CD4-positive, alpha-beta T cell treated with Interleukin-10 for 1 hour (primary cell): ENCODE measurements at places on chromosomes 1 and 21.
A peak's percentile ranks its signal among the peaks of the same experiment; 100 is the strongest.

DNA sequence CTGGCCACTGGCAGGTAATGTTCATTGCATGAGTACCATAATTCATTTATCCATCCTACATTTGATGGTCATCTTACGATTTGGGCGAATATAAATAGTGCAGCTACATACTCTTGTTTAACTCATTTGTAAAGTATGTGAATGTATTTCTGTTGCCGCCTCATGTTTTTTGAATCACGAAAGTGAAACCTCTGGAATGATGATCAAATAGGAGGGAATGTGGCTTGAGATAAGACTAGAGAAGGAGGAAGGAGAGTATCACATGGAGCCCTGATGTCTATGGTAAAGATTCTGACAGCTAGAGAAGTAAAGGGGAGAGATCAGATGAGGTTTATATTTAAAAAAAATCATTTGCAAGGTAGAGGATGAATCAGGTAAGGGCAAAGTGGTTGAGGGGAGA is 8.0 kb downstream of the MRPS14 start:
- no peak for DNase-seq

GRCh38 chr1:212608959-212609700 is 569 bp downstream of the ATF3 start:
- DNase-seq = peak; percentile 67

GRCh38 chr1:147892216-147892615 is 10.4 kb upstream of the GJA8 start:
- peak; percentile 2 for DNase-seq

GRCh38 chr1:93774707-93775106 is 93.1 kb upstream of the BCAR3 start:
- DNase-seq = no peak

GRCh38 chr1:41950820-41951219 is 32.1 kb upstream of the HIVEP3 start:
- no peak for DNase-seq

- no peak for DNase-seq
Observed at GRCh38 chr1:171769754-171770153, 11.7 kb upstream of the METTL13 start.

DNA sequence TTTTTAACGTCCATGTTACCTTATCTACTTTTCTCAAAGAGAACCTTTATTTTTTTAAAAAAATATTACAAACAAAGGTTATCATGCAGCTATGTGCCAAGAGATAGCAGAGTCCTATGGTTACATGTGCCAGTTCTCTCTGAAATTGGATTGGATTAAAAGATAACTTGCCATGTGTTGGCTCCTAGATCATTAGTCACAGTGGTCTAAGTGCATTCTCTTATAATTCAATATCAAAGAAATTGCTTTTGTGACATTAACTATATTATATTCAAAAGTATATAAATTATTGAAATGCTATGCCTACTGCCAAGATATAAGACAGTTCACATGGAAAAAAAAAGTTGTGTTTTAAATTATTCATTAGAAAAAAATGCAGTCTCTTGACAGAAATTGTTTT is 494.2 kb downstream of the NEGR1 start:
- DNase-seq = no peak

DNA sequence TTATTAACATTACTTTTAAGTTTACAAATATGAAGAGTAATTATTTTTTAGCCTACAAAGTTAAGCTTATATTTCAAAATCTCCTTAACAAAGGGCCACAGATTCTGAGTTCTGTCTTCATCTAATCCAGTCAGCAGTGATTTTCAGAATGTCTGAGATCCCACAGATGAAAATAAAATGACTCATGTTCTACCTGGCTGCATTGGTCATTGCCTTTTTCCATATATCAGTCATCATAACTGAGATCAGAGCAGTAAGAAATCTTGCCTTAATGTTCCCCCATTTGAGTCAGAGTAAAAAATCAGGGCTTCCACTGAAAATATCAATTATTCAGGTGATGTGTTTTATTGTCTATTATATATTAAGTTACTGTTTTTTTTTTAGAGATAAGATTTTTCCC is 416.1 kb downstream of the MRPL39 start:
- DNase-seq = no peak

DNA sequence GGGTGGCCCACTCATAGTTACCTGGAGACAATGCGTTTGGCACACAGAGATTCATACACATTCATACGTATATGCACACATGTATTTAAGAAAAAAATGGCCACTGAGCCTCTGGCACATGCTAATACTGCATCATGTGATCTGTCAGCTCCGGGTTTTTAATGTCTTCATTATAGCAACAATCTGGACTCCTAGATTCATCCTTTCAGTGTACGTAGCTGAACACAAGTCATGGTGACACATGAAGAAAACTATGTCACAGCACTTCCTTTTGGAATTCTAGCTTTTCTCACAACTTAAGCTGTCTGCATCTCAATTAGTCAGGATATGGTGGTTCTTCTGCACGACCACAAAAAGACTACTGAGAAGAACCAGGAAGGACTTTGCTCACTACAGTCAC is 24.7 kb downstream of the HSF2BP start:
- DNase-seq = no peak

DNA sequence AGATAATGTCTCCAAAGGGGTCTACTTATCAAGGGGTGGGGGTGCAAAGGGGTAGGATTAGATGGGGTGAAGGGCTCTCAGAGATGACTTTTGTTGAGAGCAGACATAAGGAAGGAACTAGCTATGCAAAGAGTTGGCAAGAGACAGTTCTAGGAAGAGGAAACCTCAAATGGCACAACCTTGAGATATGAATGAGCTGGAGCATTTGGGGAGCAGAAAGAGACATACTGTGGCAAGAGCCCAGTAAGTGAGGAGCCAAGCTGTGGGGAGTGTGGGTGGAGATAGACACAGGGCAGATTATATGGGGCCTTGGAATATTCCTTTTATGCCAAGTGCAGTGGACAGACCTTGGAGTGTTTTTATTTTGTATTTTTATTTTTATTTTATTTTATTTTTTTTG is 84.8 kb upstream of the BTG3 start:
- no peak for DNase-seq

GRCh38 chr1:8989821-8990220 is 36.4 kb downstream of the SLC2A7 start:
- no peak for DNase-seq

- no peak for DNase-seq
Observed at GRCh38 chr1:213227458-213227857, 176.4 kb downstream of the RPS6KC1 start.

DNA sequence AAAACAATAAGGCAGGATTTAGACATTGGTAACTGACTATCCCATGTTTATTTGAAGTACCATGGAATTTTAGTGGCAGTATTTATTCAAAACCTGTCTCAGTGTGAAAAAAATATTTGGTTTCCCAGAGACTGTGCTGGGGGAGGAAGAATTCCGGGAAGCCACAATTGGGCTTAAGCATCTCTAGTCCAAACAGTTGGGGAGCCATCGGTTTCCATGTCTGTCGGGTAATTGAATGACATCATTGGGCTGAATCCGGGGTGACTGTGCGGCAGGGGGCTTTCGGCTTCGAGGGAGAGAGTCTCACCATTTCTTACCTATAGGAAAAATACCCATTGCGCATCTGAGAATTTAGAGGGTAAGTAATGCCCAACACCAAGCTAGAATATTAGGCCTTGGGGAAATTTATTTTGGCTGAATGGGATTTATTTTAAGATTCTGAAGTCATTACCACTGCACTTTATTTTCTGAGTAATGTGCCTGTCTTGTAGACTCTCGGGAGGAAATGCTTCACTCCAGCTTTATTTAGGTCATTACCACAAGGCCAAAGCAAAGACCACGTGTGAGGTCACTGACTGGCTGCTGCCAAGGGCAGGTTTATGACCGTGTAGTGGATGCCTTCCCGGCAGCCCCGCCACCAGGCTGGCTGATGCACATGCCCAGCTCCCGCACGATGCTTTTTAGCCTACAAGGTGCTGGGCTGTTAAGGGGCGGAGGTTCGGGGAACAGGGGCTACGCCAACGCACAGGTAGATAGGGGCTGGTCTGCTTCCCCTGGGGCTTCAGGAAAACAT is 23.1 kb upstream of the UMODL1 start:
- DNase-seq = no peak

DNA sequence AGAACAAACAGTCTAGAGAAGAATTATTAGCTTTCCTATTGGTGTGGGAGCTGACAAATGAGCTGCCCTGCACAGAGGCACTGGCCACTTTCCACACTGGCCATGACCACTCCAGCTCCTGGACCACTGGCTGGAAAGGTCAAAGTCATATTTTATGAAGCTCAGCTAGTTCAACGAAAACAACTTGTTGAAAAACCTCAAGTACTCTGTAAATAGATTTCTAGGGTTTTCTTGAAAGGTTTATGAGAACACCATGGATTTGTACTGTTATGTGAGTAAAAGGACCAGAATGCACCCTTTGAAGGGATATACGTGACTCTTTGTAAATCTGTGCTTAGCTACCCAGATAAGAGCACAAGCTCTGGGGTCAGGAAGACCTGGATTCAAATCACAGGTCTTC is 54.5 kb upstream of the FGGY start:
- DNase-seq = no peak

DNA sequence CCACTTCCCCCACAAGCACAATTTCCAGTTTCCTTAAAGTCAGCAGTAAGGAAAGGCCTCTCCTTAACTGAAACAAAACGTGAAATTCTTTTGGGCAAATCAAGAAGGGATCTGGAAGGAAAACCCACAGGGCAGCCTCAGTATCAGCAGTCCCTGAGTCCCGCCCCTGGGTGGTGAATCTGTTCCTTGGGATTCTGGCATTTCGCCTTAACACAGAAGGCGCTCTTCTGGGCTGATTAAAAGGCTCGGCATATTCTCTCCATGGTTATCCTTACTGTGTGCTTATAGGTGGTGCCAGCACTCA is 12.2 kb upstream of the RAB4A start:
- no peak for DNase-seq

DNA sequence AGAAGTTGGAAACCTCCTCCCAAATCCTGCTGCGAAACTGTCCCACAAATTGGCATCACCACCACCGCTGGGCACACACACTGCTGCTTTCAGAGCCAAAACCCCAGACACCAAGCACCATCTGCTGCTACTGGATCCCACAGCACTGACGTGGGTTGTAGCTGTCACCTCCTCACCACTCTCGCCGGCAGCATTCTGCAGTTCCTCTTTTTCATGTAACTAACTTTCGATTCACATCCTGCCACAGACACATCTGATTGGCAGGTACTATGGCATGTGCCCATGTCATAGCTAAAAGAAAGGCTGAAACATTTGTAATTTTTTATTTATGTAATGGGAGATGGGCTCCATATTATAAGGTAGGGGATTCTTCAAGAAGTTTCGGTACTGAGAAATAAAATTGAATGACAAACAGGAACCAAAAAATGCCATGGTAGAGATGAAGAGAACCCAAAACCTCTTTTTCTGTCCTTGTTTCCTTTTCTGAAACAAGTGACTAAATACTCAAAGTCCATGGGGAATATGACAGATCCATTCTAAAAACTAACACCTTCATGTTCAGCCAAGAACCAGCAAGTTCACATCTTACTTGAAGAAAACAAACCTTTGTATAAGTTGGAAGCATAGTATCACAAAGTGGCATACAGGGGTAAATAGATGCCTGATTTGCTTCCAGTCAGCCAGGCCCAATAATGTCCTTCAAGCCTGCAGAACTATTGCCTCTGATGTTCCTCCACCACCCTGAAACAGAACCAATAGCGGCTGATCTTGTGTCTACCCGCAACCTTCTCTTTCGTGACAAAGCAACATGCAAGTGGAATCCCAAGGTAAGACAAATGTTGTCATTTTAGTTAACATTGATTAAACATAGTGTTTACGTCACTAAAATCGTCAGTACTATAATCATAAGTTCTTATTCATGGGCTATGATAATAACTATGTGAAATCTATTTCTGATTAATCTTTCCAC is 26.6 kb upstream of the RGS13 start:
- peak; percentile 77 for DNase-seq

GRCh38 chr1:62589321-62589720 is 8.0 kb upstream of the ANGPTL3 start:
- DNase-seq = no peak

- DNase-seq = no peak
Observed at GRCh38 chr1:83799594-83799993, 199.3 kb downstream of the TTLL7 start.

- no peak for DNase-seq
Observed at GRCh38 chr1:205191622-205192021, 19.9 kb downstream of the DSTYK start.

DNA sequence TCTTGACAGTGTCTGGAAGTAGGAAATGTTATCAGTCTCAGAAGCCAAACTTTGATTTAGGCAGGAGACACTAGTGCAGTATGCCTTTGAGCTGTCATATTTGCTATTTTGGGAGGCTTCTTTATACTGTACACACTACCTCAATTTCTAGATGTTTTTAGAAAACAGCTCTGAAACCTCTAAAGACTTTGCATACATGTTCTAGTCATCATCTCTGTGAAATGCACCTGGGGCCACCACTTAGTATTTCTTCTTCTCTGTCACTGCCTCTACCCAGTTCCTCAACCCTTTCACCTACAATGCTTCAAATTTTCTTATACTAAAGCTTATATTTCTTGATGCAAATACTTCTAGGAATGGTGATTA is 29.1 kb upstream of the PLA2G4A start:
- no peak for DNase-seq

- DNase-seq = no peak
Observed at GRCh38 chr1:218811497-218811896, 362.2 kb upstream of the LYPLAL1 start.

DNA sequence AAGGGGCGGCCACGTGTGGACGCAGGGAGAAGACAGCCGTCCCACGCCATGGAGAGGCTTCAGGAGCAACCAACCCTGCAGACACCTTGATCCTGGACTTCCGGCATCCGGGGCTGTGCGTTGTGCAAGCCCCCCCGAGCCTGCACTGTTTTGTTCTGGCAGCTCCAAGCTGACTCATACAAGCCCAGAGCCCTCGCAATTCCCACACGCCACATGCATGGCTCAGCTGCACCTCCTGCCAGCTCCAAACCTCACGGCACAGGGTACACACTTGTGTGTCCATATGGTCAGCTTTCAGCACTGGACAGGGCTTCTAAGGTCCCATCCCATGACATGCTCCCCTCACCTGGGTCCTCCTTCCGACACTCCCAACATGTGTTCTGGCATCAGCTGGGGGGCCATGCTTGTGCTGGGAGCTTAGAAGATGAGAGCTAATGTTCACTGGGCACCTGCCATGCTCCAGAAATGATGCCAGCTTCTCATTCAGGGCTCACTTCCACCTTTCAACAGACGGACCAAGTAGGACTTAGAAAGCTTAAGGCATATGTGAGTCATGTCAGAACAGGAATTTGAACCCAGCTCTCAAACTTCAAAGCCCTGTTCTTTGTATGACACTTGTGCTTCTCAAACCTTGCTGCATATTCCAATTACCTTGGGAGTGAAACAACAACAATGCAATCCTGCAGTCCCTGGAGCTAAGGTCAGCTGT is 137.3 kb downstream of the PGBD5 start:
- DNase-seq = no peak

GRCh38 chr1:217924924-217925323 is 293.8 kb downstream of the SPATA17 start:
- no peak for DNase-seq

GRCh38 chr1:53792806-53793205 is 45.3 kb downstream of the NDC1 start:
- no peak for DNase-seq

DNA sequence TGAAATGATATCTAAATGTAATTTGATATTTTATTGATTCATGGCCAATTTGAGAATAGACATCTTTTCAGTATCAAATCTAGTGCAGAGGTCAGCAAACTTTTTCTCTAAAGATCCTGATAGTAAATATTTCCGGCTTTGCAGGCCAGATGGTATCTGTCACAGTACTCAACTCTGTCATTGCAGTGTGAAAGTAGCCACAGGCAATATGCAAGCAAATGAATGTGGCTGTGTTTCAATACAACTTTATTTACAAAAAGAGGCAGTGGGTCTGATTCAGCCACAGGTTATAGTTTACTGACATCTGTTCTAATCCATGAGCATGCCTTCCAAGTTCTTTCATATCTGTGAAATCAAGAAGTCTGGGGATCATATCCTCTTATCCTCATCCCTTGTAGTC is 221.2 kb downstream of the PRDM2 start:
- no peak for DNase-seq
